ENCODE measurements at places on chromosomes 1 and 21.

DNA sequence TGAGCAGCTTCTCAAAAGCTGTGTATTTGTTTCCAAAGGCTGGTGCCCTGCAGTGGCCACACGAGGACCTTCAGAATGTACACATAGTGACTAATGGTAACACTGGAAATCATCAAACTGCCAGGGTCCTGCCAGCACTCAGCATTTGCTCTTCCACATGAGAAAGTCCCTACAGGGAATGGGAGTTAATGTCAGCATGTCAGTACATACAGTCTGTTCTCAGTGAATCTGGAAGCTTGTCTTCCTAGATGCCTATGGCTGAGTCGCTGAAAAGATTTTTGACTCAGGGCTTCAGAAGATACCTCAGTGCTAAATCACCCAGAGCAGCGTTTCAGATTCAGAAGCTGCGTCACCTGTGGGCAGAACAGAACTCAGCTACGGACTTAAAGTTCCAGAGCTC, 108.2 kb downstream of the CDC7 start:
- no peak for DNase-seq

DNA sequence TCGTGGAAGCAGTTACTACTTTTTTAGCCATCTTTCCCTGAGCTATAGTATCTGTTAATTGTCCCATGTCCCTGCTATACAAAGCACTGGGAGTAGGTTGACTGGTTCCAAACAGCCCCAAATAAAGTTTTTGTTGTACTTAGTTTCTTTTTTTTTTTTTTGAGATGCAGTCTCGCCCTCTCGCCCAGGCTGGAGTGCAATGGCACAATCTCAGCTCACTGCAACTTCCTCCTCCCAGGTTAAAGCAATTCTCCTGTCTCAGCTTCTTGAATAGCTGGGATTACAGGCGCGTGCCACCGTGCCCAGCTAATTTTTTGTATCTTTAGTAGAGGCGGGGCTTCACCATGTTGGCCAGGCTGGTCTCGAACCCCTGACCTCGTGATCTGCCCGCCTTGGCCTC, 3.3 kb downstream of the NCSTN start:
- DNase-seq = no peak

GRCh38 chr1:54199151-54199764, 572 bp downstream of the CYB5RL start:
- no peak for DNase-seq

DNA sequence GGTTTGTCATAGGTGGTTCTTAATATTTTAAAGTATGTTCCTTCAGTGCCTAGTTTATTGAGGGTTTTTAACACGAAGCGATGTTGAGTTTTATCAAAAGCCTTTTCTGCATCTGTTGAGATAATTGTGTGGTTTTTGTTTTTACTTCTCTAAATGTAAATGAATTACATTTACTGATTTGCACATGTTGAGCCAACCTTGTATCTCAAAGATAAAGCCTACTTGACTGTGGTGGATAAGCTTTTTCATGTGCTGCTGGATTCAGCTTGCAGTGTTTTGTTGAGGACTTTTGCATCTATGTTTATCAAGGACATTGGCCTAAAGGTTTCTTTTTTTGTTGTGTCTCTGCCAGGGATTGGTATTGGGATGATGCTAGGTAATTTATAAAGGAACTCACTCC, 142.5 kb downstream of the PRDM2 start:
- DNase-seq = no peak

DNA sequence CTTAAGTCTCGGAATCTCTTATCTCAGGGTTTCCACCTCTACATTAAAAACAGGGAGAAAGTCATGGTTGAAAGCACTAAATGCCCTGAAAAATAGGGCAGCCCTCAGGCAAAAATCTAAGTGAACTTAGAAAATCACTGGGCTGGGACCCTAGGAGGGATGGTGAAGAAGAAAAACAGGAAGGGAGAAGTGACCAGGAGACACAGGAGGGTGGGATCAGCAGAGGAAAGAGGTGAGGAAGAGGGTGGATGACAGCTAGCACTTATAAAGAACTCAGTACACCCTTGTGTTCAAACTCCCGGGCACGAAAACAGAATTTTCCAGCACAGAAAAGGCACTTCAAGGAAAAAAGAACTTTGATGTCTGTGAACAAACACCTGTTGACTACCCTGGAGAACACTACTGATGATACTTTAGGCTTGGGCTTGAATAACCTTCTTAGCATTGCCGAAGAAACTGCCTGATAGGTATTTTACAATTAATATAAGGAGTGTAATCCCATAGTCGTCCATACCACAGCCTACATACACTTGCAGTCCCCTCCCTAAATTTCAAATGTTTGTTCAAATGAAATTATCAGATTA, 2.0 kb downstream of the CHML start:
- DNase-seq = no peak
